ENCODE measurements at places on chromosomes 3 and 15.

DNA sequence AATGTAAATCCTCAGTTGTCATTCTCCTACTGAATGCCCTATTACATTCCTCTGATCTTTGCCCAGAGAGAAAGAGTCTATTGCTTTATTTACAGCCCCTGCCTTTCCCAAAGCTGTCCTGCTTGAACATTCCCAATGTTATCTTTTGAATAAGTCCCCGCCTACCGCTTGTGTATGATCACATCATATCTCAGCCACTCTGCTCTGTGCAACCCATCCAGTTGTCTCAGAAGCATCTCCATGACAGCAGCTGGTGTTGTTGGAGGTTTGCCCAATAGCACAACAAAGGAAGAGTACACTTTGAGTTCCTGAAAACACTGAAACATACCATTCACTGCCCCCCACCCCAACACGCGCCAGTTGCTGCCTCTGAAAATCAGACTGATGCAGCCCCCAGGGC lies 22.0 kb upstream of the FAM3D start:
- DNase-seq: no peak

- no peak for DNase-seq
Observed at GRCh38 chr3:50572801-50573371, 3.6 kb downstream of the HEMK1 start.

DNA sequence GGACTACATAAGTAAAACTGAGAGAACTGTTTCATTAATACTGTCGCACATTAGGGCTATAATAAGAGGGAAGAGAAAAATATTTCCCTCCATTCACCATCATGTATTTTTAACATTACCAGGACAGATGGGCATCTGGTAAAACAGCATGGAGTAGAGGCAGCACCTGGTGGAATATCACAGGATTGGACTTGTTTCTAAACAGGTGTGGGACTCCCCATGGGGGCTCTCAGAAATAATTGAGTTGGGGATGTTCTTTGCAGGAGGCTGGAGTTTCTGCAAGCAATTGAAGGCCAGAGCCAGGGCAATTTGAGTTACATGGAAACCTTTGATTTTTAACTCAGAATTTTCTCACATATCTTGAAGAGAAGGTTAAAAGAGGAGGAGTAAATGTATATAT lies 8.4 kb upstream of the MINDY2 start:
- no peak for DNase-seq

- DNase-seq: no peak
Observed at GRCh38 chr15:60718661-60719069, 239.7 kb upstream of the ICE2 start.

DNA sequence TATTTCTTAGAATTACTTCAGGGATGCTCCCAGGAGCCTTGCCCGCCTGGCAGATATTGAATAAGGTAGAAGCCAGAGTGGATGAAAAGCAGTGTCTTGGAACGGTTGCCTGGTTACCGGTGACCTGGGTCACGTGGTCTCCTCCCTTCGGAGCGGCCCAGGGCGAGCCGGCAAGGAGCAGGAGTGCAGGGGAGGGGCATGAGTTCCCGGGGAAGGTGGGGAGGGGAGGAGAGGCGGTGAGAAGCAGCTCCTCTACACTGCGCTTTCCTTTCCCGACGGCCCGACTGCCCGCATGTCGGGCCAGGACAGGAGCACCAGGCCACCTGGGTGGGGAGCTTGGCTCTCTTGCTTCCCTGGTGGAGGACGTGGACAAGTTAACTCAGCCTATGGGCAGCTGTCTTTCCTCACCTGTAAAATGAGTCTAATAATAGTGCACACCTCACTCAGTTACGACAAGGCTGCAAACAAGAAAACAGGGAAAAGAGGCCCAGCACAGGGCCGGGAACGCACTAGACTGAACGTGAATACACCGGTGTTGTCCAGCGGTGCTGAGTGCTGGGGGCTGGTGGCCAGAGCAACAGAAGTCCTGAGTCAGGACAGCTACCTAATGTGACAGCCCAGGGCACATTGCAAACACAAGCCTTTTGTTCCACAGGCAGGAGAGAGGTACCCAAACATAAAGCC lies 198.3 kb downstream of the ADAMTS9 start:
- no peak for DNase-seq

DNA sequence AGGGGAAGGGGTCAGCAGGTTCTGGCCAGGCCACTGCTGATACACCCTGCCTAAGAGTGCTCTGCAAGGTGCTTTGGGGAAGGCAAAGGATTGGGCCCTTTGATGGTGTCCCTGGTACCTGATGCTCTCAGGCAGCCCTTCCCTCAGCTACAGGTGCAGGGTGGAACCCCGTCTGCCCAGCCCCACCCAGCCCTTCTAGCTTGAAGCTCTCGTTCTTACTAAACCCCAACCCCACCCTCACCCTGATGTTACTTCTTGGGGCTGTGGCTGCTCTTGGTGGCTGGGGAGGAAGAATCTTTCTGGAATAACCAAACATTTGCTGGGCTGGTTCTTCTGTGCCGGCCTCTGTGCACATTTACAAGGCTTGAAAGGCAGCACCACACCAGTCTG lies 6.4 kb downstream of the GNAI2 start:
- DNase-seq: no peak

DNA sequence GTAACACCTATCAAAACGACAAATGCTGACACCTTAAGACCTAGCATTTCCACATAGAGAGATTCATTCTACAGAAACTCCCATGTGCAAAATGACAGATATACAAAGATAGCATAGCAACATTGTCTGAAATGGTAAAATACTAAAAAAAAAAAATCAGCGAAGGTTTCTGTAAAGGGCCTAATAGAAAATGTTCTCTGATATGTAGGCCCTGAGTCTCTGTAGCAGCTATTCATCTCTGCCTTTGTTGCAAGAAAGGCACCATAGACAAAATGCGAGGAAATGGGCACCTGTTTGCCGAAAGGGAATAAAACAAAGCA lies 631 bp upstream of the MFGE8 start:
- no peak for DNase-seq

- peak; percentile 62 for DNase-seq
Observed at GRCh38 chr15:36334059-36334458, 245.4 kb upstream of the CDIN1 start.

All from HCEC 1CT (cell line).